ENCODE measurements at places on chromosomes 1 and 21.
A peak's percentile ranks its signal among the peaks of the same experiment; 100 is the strongest.

DNA sequence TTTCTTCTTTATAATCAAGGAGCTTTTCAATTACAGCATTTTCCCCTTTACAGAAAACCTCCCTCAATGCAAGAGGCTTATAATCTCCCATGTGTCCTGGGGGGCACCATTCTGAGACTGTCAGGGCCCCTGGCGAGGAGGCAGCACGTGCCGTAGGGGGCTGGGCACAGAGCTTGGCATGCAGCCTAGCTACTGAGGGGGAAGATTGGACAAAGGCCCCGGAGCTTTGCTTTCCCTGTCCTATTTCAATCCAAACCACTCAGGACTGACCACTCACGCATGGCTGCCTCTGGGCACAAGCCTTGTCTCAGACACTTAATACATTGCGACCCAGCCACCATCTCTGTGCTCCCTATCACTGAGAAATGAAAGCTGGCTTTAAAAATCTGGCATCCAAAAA, 2.8 kb upstream of the RAP1GAP start:
- no peak for DNase-seq

- no peak for DNase-seq
Measured at GRCh38 chr1:107474877-107475612, 334.2 kb downstream of the NTNG1 start.

GRCh38 chr1:93537924-93538323, 90.0 kb downstream of the FNBP1L start:
- DNase-seq: no peak

GRCh38 chr1:52913537-52913936, 8.0 kb downstream of the ECHDC2 start:
- peak; percentile 6 for DNase-seq

GRCh38 chr1:88079036-88079435, 605.0 kb upstream of the PKN2 start:
- DNase-seq: no peak

DNA sequence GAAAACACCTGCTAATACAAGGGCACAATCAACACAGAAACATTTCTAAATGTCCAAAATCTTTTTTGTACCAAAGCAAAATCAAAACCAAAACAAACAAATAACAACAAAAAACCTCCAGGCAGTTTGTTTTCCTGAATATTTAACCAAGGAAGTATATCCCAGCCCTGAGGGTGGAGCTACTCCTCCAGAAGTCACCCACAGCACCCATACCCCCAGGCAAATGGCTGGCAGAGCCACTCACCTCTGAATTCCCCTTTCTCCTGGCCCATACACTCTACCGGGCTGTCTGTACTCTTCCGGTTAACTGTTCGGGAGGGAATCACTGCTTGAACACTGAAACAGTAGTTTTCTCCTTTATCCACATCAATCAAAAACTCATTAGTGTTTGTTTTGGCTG, 9.5 kb downstream of the F3 start:
- no peak for DNase-seq

DNA sequence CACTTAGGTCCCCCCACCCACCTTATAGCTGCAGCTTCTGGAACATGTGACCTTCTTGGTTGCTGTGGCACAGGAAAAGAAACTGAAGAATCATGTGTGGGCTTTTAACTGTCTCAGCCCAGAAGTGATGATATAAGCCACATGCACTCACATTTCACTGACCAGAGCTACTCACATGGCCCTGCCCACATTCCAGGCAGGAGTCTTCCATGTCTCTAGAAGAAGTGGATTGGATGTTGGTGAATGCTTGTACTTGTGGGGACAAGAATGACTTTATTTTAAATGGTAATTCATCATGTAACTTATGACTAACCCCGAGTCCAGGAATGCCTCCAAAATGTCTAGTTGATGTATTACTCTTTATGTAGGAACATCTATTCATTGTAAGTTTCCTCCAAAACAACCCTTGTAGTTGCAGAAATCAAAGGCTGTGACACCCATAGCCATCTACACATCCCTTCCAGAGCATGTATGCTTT, 15.8 kb upstream of the CAMK1G start:
- no peak for DNase-seq

DNA sequence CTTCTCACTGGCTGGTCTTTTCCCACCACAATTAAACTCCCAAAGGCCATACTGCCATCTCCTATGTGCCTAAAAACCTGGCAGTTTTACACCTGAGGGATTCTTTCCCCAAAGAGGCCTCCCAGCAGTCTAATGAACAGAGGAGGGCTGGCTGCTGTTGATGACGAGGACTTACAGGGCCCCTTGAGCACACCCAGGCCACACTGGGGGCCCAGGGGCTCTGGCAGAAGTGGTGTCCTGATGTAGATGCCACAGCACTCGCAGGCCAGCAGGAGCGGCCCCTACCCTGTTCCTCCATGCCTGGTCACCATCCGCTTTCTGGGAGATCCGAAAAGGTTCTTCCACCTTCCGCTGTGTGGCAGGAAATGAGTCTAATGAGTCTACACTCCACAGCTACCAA, 24.2 kb downstream of the POFUT2 start:
- no peak for DNase-seq

DNA sequence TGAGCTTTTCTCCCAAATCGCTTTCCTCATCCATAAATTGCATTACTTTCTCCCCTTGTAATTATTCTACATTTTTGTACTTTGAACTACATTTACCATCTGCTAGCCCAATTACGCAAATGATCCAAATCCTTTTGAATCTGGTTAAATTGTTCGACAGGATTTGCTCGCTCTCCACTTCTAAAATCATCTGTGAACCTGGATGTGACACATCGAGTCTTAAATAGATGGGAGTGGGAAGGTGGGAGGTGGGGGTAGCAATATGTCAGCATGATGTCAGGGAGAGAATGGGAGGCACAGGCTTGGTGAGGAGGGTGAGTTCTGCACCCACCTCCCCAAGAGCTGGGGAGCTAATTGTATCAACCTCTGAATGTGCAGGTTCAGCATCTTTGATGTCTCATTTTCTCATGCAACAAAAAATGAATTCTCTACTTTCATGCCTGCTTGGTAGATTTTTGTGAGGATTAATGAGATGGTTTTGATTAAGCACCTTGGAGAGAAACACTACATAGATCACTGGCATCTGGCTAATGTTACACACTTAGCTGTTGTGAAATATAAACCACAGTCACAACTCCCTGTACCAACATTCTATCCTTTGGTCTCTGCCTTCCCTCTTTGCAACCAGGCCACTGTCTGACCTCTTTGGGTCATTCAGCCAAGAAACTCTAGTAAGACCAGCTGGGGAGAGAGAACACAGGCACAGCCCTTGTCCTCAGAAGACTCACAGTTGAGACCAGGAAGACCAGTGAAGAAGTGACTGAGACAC, 165.1 kb downstream of the DAB1 start:
- no peak for DNase-seq

- DNase-seq: no peak
Measured at GRCh38 chr21:32519945-32520874, 65.1 kb downstream of the TCP10L start.

DNA sequence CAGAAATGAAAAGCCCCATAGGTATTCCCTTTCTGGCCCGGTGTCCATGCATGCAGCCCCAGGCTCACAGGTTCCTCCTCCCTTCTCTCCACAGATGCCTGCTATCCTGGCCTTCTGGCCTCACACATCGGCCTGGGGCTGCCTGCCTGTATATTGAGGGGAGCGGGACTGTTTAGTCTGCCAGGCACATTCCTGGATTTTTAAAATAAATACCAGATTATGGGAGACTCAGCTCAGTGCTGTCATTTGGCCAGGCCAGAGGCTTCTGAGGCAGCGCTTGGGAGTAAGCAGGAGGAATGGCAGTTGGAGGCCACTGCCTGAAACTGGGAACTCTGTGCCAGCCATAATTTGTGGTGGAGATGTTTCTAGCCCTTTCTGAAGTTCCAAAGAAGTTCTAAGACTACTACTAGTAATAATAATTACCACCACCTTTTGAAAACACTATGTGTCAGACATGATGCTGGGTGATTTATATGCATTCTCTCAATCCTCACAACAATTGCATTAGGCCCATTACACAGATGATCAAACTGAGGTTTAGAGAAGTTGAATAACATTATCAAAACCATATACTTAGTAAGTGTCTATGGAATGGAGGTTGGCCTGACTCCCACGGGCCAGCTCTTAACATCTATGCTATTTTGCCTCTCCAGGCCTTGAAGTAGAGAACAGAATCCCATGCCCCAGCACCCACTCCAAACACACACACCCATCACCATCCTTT, 107.6 kb downstream of the PLXNA2 start:
- no peak for DNase-seq

DNA sequence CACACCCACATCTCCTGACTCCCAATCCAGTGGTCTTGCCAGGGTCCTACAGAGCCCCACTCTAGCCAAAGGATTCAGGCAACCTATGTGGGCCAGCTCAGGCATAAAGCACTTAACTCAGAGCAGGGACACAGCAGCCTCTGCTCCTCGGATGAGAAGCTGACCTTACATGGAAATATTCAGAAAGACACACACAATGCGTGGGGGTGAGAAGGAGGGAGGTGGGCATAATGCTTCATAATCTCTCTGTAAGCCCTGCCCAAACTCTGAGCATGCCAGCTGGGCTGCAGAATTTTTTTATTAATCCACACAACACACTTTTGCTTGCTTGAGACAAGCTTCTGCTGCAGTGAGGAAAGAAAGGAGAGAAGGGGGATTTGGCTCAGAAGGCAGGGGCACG, 21.6 kb downstream of the KCND3 start:
- DNase-seq: no peak

- DNase-seq: no peak
Measured at GRCh38 chr1:210294999-210295745, 33.5 kb upstream of the HHAT start.

- DNase-seq: no peak
Measured at GRCh38 chr1:170864876-170865538, 70.3 kb upstream of the MROH9 start.

- DNase-seq: no peak
Measured at GRCh38 chr21:41359286-41359685, 2.5 kb upstream of the MX2 start.

DNA sequence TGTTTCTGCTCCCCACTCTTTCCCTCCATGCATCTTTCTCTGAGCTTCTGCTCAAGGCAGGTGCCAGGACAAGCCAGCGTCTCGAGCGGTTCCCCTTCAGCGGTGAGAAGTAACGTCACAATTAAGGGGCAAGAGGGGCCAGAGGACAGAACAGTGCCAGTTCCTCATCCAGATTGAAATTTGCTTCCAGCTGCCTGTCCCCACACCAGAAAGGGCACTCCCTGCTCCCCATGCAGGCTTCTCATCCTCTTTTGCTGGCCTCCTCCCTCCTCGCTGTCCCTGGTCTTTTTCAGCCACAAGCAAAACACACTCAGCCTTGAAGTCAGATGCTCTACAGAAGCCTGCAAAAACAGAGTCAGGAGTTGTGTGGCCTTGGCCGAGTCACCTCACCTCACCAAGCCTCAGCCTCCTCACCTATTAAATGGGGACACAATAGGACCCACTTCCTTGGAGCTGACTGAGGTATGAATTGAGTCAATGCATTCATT, 35.0 kb upstream of the ECE1 start:
- no peak for DNase-seq

DNA sequence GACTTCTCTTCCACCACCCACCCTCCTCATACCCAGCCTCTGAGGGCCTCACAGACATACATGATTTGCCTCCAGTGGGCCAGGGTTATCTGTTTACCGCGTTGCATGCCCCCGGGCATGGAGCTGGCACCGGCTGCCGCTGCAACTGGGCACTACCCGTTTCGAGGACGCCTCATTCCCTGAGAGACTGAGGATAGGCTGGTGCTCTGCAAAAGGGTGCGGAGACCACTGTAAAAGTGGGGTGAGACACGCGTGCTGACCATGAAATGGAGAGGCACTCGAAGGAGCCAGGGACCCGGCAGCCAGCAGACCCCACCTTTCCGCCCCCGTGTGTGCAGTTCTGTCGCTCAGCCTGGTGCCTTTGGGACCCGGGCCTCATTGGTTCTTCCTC, 20.6 kb downstream of the TP73 start:
- DNase-seq: no peak

- no peak for DNase-seq
Measured at GRCh38 chr1:82044536-82044935, 243.8 kb downstream of the ADGRL2 start.

DNA sequence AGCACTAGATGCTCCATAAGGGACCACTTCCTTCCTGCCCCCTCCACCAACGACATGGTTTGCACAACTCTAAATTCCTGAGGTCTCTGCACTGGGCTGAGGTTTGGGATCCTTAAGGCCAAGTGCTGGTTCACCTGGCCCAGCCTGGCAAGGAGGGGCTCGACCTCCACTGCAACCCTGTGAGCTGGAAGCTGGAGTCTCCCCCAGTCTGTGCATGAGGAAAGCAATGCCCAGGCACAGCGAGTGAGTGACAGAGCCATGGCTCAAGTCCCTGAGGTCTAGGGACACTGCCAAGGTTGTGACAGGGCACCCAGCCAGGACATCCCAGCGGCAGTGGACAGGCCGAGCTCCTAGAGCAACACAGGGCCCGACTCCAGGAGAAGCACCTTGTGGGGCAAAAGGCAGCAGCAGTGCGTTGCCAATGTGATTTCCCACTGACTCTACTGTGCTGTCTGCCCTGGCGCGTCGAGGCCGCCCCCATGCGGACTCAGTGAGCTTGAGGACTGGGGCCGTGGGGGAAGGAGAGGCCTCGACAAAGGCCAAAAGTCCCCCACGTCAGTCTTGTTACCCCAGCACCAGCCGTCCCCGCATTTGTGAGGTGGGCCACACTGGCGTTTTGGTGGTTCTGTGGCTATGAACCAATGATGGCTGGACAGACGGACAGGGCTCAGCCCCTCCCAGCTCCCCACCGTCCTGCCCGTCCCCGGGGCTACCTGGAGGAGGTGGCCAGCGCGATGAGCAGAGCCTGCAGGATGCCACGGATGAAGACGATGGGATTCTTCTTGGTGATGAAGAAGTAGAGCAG, 30.0 kb downstream of the PODN start:
- no peak for DNase-seq

DNA sequence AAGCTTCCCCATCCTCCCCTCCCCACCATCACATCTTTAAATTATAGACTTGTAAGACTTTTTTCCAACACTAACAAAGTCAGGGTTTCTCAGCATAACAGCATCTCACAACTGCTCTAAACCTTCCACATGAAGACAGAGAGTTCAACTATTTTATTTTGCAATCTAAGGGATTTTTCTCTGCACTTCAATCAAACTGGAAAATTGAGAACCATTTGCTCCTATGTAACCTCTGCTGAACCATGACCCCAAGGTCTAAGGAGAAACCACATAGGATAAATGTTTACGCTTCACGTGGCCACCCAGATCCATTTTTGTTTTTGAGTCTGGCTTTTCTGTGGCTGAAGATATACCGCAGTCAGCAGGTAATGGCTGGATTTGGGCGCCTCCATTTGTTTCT, 13.2 kb downstream of the ERRFI1 start:
- DNase-seq: no peak
